ENCODE measurements at places on chromosomes 13 and 19. TPM values are rescaled to one million over a fixed set of nuclear protein-coding genes. Genes with fewer than 3 reads are reported as not detected.
A peak's percentile ranks its signal among the peaks of the same experiment; 100 is the strongest.

DNA sequence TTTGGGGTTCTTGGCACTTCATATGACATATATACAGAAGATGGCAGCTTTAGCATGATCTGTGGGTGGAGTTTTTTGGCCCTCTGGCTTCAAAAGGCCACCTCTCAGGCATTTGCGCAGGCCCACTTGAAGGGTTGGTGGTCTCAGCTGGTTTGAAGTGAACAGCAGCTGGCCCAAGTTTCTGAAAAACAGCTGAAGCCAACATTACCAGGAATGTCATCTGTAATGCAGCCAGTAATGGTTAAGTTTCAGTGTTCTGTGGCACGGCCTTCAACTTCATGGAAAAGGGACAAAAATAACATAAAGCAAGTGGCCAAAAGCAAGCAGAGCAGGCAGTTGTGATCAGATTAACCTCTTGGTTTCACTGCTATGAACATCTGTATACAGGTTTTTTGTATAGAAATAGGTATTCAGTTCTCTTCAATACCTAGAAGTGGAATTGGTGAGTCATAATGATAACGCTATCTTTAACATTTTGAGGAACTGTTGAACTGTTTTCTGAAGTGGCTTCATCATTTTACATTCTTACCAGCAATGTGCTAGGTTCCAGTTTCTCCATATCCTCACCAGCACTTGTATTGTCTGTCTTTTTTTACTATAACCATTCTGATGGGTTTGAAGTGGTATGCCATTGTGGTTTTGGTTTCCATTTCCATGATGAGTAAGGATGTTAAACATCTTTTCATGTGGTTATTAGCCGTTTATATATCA is 245.4 kb downstream of the SHISA2 start:
- no peak for DNase-seq

DNA sequence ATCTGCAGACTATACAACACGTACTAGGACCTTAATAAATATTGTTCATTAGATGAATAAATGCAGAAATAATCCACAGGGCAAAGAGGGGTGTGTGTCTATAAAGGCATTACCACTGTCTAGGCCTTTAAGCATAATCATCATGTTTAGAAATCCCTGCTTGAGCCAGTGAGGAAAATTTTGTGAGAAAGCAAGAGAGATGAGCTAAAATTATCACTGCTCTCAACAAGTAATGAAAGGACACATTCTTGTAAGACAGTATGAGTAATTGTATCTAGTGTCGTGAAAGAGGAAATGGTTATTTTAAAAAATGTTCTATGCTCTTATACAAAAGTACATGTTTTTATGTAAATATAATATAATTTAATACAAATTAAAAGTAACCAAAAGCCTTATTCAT is 1699.4 kb downstream of the PCDH9 start:
- DNase-seq, result no peak

DNA sequence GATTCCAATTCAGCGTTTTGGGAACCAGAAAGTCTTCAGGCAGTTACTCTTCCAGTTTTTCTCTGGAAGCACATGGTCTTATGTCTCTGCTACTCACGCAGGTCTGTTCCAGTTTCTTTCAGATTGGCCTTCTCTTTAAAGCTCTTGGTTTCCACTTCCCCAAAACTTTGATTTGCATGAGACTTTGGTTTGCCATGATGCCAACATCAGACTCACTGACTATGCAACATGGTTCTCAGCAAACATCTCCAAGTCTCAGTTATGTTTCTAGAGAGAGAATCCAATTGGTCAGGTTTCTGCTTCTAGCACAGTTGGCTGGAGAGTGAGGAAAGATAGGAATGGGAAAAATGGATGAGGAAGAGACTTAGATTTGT is 3.1 kb downstream of the AKAP11 start:
- no peak for DNase-seq

- DNase-seq, result no peak
Measured at GRCh38 chr13:30466358-30466714, 600 bp upstream of the HMGB1 start.

- DNase-seq, result peak; percentile 10
Measured at GRCh38 chr13:32905864-32906180, 110.4 kb upstream of the KL start.

DNA sequence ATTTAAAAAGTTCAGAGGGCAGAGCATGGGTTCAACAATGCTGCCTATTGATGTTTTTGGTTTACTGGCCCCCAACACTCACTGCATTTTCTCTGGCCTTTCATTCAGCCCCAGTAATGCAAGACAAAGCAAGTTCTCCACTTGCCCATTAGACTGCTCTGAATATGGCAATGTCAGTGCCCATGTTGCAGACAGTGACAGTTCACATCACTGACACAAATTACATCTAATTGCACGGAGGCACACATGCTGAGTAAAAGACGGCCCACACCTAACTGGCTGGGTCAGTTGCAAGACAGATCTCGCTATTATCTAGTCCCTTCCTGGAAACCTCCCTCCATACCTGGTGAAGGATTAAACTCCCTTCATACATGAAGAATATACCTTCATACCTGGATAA is 54.0 kb downstream of the ENOX1 start:
- DNase-seq, result no peak

- peak; percentile 63 for DNase-seq
Measured at GRCh38 chr13:44306371-44307192, 67.0 kb upstream of the SERP2 start.

DNA sequence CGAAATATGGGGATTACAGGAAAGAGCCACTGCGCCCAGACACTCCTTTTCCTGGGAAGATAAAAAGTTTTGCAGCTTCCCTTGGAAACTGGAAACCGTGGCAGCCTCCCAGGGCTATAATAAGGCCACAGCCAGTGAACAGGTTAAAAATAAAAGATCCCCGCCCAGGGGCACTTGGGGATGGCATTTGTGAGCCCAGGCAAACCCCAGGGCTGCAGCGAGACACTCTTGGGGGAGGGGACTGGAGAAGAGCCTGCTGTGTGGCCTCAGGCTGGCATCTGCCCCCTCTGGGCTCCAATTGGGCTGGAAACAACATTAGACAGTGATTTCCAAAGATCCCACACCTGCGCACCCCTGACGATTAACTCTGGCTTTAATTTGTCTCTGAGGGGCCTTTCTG is 11.2 kb downstream of the FEM1A start:
- no peak for DNase-seq

- DNase-seq, result no peak
Measured at GRCh38 chr19:1483131-1483978, 4.3 kb upstream of the C19orf25 start.

GRCh38 chr19:28793391-28794168 is 419.4 kb downstream of the UQCRFS1 start:
- no peak for DNase-seq

DNA sequence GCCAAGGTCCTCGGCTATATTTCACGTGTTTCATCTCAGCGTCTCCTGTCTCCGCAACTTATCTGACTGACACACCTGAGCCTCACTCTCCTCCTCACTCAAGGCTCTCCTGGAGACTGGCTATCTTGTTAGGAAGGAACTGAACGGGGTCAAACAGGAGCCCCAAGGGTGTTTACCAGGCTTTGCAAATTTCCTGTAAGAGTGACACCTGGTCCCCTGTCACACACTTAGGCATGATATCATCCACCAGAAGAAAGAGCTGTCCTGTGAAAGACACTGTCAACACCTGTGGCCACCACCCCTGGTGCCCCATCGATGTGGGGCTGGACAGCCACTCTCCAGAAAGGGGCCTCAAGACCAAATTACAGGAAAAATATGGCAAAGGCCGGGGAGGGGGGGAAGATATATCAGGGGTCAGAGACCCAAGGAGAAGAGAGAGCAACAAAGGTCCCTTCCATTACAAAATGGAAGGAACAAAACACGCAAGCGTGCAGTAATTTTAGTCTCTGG is 2.9 kb downstream of the CD70 start:
- DNase-seq, result no peak

GRCh38 chr13:104782741-104783140 is 1716.5 kb upstream of the SLC10A2 start:
- DNase-seq, result no peak

- no peak for DNase-seq
Measured at GRCh38 chr13:85717921-85718320, 81.3 kb downstream of the SLITRK6 start.

GRCh38 chr13:30647824-30648521 is 30.3 kb downstream of the USPL1 start:
- no peak for DNase-seq

DNA sequence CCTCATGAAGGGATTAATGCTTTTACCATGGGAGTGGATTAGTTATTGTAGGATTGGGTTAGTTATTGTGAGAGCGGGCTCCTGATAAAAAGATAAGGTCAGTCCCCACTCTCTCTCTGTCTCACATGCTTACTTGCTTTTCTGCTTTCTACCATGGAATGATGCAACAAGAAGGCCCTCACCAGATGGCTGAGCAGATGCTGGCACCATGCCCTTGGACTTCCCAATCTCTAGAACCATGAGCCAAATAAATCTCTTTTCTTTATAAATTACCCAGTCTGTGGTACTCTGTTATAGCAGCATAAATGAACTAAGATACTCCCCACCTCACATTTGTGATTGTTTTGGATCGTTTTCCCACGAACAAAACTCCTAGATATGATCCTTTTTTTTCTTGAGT is 353.8 kb downstream of the DNAJC15 start:
- no peak for DNase-seq

HIPK4 gene
- total RNA-seq, result not detected

CAPN12 gene
- total RNA-seq, result 2.6 TPM

SLC6A16 gene
- total RNA-seq, result 0.48 TPM

Data from transverse colon (tissue), 4 donors.